ENCODE measurements at places on chromosomes 12 and 14.

GRCh38 chr14:101602466-101602840 is 41.2 kb downstream of the DIO3 start:
- no peak for DNase-seq

DNA sequence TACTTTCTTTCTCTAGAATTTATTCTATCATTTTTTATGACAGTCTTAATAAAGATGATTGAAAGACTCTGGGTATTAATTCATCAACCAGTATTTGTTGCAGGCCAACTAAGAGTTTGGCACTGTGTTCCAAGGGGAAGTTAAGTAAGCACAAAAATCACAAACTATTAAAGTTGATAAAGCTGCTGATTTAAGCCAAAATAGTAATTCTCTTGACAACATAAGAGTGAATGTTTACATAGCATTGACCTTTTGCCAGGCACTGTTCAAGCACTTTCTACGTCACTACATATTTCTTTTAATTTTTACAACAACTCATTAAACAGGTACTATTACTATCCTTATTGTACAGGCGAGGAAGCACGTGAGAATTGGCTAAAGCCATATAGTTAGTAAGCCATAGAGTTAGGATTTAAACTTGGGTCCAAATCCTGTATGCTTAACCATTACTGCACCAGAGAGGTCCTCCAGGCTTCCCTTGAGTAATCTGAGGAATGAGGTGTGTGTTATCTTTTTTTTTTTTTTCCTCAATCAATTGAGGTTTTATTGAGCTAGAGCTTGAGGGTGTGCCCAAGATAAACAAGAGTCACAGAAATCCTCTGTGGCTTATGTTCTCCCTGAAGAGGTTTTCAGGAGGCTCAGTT is 1009.6 kb downstream of the DIO2 start:
- DNase-seq = no peak

DNA sequence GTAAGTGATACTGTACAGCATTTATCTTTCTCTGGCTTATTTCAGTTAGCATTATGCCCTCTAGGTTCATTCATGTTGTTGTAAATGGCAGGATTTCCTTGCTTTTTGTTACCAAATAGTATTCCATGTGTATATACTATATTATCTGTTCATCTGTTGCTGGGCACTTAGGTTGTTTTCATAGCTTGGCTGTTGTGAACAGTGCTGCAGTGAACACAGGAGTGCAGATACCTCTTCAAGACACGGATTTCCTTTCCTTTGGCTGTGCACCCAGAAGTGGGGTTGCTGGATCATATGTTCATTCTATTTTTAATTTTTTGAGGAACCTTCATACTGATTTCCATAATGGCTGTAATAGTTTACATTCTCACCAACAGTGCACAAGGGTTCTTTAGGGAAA is 21.5 kb downstream of the EP400 start:
- DNase-seq = no peak

DNA sequence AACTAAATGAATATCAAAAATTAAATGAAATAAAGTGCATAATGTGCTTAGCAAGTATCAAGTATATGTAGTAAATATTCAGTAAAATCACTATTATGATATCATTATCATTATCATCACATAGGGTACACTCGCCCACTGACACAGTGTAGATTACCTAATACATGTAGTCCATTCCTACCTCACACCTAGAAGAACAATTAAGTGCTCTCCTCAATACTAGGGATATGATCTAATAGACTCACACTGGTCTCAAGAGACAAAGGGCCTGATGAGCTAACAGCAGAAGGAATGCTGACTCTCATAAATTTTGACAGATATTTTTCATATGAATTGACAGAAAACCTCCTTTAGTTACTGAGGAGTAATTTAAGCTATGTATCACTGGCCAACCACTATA is 29.1 kb downstream of the FSCB start:
- no peak for DNase-seq

DNA sequence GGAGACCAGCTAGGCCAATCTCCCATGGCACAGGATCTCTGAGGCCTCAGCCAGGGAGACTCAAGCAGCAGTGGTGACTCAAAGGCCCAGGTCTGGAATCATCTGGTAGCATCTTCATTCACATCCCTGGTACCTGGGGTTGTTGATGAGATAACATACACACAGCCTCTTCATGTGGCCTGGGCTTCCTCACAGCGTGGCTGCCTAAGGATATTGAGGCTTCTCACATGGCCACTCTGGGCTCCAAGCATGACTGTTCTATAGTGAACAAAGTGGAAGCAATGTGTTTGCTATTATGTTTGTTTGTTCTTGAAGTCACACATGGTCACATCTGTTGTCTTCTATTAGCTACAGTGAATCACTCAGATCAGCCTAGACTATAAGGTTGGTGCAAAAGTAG is 584.1 kb downstream of the VRK1 start:
- DNase-seq = no peak

DNA sequence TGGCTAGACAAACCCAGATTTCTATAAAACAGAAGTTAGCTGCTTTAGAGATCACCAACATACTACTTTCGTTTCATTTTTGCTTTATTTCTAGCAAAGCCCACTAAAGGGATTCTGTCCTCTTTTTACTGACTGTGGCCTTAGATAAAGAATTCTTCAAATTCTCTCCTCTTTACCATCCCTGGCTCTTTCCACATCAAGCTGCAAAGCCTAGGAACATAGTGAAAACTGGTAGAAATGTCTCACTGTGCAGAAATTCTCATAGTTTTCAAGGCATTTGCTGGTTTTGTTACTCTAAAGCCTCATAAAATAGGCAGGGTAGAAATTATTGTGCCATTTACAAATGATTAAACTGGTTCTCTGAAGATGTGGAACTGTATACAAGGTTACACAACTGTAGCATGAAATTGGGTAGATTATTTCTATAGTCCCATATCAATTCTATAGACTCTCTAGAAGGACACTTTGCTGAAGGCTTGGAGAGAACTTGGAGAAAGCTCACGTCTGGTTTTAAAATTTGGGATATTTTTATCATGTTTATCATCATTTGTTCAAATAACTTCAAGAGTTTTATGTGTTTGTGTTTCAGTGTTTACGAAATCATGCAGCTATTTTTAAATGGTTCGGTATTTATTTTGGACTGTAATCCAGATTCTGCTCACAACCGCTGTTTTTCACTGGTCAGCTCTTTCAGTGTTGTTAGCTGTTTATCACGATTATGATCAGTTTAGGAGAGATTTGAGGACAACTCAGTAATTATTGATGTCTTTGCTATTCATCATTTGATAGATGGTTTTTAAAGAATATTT is 36.7 kb upstream of the CSRP2 start:
- DNase-seq = no peak

DNA sequence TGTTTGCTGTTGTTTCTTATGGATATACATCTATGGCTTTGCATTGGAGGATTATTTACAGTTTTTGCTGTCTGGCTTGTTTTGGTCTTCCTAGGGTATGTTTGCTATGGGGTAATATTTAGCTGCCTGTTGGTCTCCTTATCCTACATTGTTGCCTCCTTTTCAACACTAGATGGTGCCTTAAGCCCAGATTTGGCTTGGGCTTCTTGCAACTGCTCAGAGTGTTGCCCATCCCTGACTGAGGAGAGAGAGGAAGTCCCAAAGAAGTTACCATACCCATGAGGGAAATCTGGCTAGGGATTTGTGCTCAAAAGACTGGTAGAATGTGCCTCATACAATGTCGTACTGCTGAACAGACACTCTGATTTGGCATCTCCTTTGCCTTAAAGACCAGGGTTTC is 94.6 kb upstream of the MUCL1 start:
- peak; percentile 15 for DNase-seq

- DNase-seq = no peak
These were observed 676 bp downstream of the MRPL42 start for GRCh38 chr12:93468008-93468371.

Measured in CD4-positive, alpha-beta T cell treated with Interleukin-12 subunit alpha and Interleukin-12 subunit beta, for 1 hour (primary cell).